ENCODE measurements at places on chromosomes 5 and 9.

- no peak for DNase-seq
Measured at GRCh38 chr5:9157811-9158210, 388.1 kb downstream of the SEMA5A start.

GRCh38 chr5:178849316-178849715 lies 10.4 kb upstream of the ZNF354B start:
- DNase-seq: no peak

GRCh38 chr5:153130296-153130695 lies 360.2 kb upstream of the GRIA1 start:
- no peak for DNase-seq

- no peak for DNase-seq
Measured at GRCh38 chr9:74333384-74334032, 163.6 kb upstream of the RORB start.

DNA sequence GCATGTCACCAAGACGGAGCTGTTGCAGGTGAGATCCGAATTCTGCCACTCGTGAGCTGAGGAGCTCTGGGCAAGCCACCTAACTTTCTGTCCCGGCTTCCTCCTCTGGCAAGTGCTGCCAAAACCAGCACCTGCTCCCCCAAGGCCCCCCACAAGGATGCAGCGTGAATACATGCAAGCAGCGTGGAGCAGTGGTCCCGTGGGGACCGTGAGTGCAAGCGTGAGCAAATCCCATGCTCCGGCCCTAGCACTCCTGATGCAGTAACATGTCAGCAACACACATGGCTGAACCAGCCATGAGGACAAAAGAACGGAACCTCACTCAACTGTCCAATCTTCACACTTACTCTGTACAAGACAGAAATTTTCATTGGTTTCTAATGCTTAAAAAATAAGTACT lies 31.0 kb downstream of the NSUN2 start:
- DNase-seq: no peak

DNA sequence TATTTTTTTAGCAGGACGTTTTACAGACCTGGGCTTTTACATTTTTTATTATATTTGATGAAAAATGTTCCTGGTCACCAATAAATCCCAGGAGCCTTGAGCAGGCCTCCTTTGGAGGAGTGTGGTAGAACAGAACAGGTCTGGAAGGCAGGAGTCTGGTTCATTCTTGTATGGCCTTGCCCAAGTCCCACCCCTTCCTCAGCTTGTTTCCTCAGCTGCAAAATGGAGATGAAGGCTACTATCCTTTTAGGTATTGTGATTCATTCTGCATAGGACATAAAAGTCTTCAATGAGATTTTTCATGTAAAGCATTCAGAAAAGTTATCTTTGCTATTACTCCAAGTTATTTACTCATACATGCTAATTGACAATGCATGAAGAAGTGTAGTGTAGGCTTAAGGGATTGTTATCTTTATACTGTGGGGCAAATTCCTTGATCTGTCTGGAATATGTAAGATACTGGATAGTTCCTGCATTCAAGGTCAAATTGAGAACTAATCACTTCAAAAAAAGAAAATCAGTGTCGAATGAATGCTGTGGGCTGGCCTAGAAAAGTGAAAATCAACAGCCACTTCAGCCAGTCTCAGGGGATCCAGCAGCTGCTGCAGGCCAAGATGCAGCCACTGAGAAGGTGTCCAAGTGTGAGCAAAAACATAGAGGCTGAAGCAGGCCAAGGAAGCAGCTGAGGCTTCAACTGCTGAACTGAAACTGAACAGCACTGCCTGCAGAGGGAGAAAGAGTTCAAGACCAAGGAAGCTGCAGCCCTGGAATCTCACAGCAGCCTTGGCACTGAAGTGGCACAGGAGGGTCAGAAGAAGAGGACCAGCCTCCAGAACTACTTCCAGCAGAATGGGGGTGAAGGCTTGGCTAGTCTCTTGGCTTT lies 15.5 kb upstream of the SLC36A3 start:
- DNase-seq: no peak

DNA sequence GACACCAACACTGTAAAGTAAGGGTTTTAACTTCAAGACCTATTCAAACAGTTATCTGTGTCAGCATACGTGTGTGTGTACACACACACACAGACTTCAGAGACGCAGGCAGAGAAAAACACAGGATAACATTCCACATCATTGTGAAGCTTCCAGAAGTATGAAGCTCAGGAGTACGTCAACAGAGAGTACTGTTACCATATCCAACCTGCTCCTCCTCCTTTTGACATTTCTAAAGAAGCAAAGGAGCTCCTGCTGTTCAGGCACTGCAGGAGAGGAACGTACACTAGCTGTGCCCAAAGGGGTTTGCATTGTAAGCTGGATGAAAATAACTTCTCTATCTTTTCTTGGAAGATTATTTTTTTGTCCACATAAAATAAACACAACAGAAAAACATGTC lies 180.7 kb downstream of the MEF2C start:
- DNase-seq: no peak
